Stimulated activated CD8-positive, alpha-beta memory T cell treated with anti-CD3 and anti-CD28 coated beads, Interleukin-12 subunit alpha, Interleukin-12 subunit beta, amount 100 ng/mL, for 1 hour (primary cell): ENCODE measurements at places on chromosomes 7 and 10.

GRCh38 chr10:88754287-88754686, 5.5 kb upstream of the LIPN start:
- DNase-seq = no peak

GRCh38 chr10:3067118-3067858, at the start of gene PFKP:
Gene PFKP, plus strand, starts transcription at chr10:3067548. Its CDS starts 48 bp downstream, at chr10:3067596.
- peak; percentile 24 for DNase-seq

DNA sequence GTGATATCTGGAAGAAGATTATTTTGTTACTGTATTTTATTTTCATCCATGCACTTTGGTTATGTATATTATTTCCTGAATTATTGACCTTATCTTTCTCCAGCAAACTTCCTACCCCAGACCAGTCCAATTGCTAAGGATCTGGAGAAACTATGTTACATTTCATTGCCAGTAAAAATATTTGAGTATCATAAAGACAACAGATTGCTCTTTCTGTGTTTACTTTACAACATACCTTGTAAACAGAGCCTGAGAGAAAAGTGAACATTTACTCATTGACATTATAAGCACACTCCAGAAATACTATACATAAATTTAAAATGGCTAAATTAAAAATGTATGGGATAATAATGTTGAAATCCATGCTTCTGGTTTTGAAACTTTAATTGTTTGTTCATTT, 186.2 kb upstream of the FAM3C start:
- DNase-seq = no peak

DNA sequence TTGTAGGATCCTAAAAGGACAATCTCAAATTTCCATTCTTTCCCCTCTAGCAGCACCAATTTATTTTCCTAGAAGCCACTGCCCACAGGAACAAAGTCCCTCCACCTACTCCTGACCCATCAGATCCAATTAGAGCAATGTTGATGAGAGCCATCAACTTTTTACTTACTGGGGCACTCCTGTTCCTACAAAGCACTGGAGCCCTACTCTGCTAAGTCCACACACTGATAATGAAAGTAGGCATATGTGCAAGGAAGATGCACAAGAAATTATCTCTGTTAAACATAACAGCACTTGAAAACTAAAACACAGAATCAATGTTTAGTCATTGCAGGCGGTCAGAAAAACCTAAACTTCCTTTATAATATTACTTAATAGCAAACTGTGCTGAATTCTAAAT, 3.6 kb downstream of the HERPUD2 start:
- DNase-seq = no peak

DNA sequence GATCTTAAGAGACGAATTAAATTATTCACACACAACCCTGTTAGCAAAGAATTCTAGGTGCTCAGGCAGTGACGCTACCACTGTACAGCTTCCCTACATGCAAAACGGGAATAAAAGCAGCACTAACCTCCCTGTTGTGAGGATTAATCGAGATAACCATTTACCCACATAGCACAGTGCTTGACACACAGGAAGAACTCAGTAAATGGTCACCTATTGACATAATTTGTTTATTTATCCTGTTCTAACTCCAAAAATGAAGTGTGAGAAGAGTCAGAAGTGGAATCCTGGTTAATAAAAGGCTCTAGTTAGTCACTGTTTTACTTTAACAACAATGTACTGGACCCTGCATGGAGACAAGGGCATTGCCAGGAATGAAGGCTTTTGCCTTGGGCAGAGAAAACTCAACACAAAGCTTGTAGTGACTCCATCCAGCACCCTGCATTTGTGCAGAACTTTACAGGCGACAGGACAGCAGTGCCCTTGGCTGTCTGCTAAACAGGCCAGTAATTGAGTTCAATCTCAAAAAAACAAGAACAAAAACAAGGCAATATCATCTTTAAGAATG, 103.8 kb downstream of the SORBS1 start:
- no peak for DNase-seq

DNA sequence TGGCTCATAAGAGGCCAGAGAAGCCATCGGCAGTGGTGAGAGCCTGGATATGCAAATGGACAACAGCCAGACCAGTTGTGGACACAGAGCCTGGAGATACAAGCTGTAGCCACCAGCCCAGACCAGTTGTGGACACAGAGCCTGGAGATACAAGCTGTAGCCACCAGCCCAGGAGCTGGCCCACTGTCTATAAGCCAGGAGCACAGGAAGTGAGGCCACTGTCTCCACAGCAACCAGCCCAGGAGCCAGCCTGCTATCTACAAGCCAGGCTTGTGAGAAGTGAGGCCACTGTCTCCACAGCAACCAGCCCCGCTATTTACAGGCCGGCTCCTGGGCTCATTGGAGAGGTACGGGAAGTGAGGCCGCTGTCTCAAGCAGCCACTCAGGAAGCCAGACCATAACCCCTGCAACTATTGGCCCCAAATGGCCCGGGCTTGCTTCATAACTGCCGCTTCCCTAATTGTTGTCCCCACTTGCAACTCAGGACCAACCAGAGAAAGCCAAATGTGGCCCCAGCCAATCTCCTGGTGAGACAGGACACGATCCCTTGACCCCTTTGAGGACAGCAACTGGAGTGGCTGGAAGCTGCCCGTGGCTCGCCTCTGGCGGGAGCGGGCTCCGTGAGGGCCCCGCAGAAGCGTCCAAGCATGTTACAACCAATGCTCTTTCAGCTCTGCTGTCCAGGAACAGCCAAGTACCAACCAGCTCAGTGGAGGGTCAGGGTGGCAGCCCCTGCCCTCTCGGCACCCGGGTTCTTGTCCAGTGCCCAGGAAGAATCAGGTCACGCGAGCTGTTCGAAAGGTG, 44.1 kb upstream of the CNPY1 start:
- no peak for DNase-seq

GRCh38 chr7:99953649-99954048, 22.2 kb downstream of the AZGP1 start:
- no peak for DNase-seq

DNA sequence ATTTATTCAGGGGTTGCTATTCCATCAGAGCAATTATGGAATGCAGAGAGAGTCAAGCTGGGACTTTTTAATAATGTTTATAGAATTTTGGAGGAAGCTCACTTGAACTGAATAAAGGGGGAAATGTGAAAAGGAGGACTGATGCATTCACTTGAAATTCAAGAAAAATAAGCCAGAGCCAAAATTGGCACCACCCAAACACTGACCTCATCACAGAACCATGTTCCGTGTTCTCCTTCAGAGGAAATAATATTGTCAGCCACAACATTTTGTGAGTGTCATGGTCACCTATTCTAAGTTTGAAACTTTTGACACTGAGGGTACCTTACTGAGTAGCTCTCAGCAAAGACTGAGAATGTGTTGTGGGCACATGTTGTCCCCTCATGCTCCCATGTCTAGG, 207.0 kb downstream of the ANK3 start:
- DNase-seq = no peak

DNA sequence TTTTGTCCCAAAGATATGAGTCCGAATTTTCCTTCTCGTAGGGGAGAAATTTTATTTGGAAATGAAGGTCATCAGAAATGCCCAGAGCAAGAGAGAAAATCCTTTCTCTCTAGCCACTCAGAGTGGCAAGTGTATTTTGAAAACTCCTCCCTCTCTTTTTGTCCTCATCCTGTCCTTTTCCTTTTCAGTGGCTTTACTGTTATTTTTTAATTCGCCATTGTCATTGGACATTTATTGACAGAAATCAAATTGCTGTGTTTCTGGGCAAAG, 39.6 kb downstream of the TET1 start:
- DNase-seq = no peak

DNA sequence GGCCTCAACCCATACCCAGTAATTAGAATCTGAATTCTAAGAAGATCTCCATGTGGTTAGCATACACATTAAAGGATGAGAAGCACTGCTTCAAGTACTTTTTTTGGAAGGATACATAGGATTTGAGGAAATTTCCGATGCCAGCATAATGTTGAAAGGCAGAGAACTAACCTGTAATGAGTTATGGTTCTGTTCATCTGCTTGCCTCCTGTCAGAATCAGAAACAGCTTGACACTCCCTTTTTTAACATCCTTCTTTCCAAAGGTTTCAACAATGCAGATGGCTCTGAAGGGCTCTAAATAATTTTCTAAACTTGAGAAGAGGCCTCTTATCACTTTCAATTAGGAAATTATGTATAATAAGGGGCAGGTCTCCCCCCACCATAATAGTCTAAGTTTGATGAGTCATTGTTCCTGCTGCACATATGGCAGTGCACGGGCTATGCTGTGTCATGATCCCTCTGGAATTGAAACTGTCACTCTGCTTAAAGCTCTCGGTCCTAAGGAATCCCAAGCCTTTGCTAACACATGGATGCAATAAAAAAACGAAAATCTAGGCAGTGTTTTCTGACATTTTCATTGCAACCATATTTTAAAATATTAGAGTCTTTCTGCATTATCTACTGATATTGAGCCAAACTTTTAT, 291.2 kb upstream of the FZD1 start:
- no peak for DNase-seq

DNA sequence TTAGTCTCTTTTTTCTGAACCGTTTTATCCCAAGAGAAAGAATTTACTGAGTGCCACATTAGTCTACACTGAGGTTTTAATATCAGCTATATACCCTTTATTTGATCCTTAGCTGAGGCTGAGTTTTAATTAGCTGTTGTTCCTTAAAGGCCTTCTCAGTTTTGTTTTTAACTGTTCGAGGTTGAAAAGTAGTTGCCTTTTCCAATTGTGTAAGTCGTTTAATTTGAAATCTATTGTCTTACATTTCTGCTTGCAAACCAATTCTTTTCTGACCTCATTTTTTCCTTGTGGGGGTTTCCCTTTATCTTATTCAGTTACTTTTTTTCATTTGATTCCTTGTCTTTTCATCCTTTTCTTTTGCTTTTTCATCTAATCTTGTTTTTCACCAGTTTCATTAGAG, 30.8 kb downstream of the UMAD1 start:
- no peak for DNase-seq

GRCh38 chr10:2262878-2263277, 525.6 kb upstream of the ADARB2 start:
- no peak for DNase-seq

DNA sequence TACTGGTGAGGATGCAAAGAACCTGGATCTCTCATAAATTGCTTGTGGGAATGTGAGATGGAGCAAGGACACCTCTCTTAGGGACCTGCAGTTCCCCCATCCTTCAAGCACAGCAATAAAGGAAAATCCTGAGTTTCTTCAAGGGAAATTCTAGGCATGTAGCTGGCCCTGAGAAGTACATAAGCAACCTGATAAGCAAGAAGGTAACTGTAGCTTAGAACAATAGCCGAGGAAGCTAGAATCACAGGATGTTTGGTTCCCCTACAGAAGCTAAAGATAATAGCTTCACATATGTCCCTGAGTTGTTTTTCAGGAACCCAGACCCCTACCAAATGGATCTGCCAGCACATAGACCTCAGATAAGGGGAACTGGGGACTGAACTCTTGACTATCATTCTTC, 11.6 kb upstream of the UPP1 start:
- DNase-seq = no peak
